Amniotic stem cell (primary cell): ENCODE measurements at places on chromosomes 6 and 20.

- no peak for DNase-seq
Observed at GRCh38 chr20:16020971-16021370, 552.3 kb downstream of the KIF16B start.

GRCh38 chr20:23245553-23246181, 104.9 kb upstream of the NXT1 start:
- peak; percentile 25 for DNase-seq

DNA sequence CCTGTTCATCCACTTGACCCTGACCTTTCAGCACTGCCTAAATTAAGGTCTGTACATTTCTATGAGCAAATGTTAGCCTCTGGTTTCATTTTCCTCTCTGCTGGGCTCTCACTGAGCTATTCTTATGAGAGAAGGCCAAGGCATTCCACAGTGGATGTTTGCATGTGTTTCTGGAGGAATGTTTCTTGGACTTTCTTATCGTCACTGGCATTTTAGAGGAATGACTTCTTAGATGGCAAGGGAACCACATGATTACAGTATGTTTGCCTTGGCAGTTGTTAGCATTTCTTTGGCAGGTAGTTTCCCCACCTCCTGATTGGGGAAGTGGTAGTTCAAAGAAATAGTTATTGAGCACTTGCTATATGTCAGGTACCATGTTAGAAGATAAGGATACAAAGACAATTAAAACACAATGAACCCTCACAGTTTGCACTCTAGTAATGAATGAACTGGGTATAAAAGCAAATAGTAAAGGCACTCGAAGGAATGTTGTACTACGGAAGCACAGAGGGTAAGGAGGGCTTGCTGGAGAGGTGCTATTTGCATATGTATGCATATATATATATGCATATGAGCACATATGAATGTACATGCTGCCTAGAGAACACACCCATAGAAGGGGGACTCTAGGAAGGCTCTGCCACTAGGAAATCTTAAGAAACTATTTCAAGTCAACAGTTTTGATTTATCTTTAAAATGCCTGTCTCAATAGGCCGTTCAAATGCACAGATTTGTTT, 307.4 kb downstream of the EYA4 start:
- DNase-seq: peak; percentile 31

GRCh38 chr6:154125421-154125820, 86.4 kb downstream of the OPRM1 start:
- no peak for DNase-seq

- no peak for DNase-seq
Observed at GRCh38 chr6:105304825-105305224, 98.1 kb downstream of the PREP start.

DNA sequence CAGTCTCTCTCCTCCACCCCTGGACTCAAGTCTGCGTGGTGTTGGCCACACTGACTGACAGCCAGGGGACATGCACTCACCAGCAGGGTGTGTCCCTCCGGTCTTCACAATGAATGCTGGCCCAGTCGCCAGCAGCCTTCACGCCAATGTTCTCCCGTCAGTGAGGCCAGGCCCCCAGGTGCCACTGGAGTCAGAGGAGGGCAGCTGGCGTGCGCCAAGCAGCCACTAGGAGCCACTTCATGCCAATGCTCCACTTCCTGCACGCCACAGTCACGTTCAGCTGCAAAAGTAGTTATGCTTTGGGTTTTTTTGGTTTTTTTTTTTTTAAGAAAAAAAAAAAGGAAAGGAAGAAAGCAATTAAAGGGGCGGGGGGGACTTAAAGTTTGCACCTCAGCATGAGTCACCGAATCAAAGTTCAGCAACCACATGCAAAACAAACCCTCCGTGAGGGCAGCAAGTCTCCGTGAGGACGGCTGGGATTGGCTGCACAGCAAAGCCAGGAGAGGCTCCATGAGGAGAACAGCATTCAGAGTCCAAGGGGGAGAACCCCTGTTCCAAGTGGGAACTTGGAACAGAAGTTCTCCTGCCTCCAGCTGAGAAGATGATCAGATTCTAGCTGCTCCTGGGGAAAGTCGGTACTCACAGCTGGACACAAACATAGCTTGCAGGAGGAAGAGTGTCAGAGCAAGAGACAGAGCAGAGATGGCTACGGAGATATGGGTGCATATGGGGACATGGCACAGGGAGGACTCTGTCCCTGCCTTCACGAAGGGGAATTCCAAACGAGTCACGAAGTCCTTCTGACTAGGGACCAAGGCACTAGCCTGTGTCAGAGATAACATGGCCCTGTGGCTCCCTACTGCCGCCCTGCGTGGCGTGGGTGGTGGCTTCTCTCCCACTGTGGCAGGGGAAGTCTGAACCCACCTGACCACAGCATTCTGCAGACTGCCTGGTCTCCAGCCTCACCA, at the start of gene ZC3H12D:
TSS of gene ZC3H12D (minus strand) at position 282 of the 968 bp plus-strand sequence. CDS start 10,471 bp downstream, outside the sequence.
- DNase-seq: no peak

DNA sequence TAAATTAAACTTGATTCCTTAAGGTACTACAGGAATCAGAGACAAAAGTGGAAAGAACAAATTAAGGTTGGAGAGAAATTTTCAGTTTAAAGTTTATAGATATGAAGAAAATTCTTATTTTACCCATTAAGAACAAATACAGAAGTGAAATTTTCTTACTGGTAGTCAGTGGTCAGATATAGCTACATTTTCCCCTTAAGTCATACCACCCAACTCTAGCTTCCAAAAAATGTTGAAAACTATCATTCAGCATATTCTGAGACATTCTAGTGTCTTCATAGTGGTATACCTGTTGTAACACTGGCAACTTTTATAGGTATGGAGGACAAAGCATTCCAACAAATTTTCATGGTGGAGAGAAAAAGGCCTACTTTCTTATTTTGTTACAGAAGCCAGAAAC, 15.6 kb upstream of the SUMO4 start:
- DNase-seq: no peak
